ENCODE measurements at places on chromosomes 2 and 18. TPM values are rescaled to one million over a fixed set of nuclear protein-coding genes. Genes with fewer than 3 reads are reported as not detected.

The LHCGR gene
- not detected for total RNA-seq

The PRKRA gene
- 75.7 TPM for total RNA-seq

- no peak for DNase-seq
Measured at GRCh38 chr2:63743170-63743981, 98.3 kb upstream of the UGP2 start.

The CGREF1 gene
- total RNA-seq = 29.1 TPM

The ANKRD30BL gene
- not detected for total RNA-seq

GRCh38 chr2:180787330-180787729, 193.1 kb upstream of the UBE2E3 start:
- no peak for DNase-seq

The PLCL1 gene
- not detected for total RNA-seq

GRCh38 chr2:171143670-171144062, 17.0 kb downstream of the TLK1 start:
- DNase-seq = no peak

DNA sequence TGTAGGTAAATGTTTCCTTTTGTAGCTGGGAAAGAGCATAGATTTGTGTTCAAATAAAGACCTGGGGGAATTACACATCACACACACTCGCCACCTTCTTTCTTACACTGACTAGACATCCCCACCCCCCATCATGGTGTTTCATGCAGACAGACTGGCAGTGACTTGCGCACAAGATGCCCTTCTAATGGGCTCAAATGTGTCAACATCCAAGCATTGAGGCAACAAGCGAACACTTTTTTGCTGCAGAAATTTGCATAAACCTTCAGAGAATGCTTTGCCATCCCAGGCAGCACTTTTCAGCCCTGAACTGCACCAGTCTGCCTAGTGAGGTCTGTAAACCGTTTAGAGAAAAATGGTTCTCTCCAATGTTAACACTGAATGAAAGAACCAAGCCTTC, 4.5 kb downstream of the HOXD8 start:
- DNase-seq = no peak

Measured in MG63 (cell line).